ENCODE measurements at places on chromosomes 3 and 15.

GRCh38 chr3:52122491-52122890 is 31.7 kb downstream of the POC1A start:
- no peak for DNase-seq

DNA sequence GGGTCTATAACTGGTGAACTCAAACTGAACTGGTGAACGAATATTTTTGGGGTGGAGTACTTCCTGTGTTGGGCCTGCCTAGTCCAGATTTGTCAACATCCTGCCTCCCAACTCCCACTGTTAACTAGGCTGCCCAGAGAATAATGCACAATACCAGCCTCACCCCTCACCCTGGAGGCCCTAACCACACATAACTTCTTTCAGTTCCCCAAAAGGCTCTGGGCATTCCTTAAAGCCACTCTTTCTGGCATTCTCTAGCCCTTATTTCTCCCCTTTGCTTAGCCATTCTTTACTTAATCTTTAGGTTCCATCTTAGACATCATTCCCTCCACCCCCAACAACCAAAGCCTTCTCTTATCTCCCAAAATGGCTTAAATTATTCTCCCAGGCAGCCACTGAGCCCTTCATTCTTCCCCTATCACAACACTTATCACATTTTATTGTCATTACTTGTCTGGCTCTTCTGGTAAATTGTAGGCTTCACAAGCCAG is 9.1 kb upstream of the SEC11A start:
- no peak for DNase-seq

DNA sequence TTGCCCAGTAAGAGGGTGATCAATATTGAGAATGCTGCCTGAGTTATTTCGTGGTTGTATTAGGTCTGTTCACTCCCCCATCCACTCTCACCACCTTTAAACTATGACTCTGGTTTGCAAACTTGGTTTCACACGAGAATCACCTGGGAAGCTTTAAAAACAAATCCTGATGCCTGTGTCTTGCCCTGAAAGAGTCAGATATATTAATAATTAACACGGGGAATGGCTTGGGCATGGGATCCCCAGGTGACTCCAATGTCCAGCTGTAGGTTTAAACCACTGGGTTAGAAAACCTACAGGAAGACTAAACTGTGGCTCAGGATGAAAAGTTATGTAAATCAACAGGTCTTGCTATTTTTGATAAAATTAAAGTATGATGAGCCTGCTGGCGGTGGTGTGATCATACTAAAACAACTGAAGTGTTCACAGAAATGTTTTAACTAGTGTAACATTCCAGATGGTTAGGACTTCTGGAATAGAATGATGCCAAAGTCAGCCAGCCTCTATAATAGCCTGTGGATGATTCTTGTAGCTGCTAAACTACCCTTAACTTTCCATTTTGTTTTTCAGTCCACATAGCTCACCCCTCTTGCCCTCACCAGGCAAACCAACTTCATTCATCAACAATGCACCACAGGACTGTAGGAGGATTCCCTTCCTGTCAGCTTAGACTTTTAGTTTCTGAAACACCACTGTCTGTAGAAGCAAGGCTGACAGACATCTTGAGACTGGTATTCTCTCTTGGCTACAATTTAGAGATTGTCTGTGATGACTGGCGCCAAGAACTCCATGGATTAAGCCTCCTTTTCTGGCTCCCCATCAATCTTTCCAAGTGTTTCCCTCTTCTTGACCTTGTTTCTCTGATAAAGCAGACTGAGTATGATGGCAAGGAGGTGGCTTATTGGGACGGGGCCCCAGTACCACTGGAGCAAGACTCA is 119.1 kb upstream of the ADAMTS9 start:
- no peak for DNase-seq

- no peak for DNase-seq
Observed at GRCh38 chr15:69871511-69872134, 226.1 kb downstream of the TLE3 start.

- DNase-seq = no peak
Observed at GRCh38 chr3:186612721-186613636, at the start of gene AHSG. AHSG (plus strand) TSS chr3:186613060; CDS start chr3:186613142, 82 bp downstream.

DNA sequence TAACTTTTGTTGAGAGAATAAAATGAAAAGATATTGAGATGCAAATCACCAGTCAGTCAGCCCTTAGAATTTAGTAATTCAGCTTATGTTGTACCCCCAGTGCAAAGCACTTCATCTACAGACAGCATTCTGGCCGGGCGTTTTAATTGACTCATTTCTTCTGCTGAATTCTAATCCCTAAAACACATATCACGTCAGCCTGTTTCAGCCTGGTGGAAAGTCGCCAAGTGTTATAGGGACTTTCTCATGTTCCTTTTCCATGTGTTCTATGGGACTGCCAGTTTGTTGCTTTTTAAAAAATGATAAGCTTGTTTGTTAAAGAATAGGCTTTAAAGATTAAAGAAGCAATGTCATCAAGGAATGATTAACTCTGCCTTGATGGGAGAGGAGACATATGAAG is 169.7 kb upstream of the BFSP2 start:
- DNase-seq = no peak

GRCh38 chr3:48477959-48478520 is 25.9 kb downstream of the SHISA5 start:
- DNase-seq = no peak

GRCh38 chr3:106945435-106945834 is 431.8 kb upstream of the CCDC54 start:
- DNase-seq = no peak

DNA sequence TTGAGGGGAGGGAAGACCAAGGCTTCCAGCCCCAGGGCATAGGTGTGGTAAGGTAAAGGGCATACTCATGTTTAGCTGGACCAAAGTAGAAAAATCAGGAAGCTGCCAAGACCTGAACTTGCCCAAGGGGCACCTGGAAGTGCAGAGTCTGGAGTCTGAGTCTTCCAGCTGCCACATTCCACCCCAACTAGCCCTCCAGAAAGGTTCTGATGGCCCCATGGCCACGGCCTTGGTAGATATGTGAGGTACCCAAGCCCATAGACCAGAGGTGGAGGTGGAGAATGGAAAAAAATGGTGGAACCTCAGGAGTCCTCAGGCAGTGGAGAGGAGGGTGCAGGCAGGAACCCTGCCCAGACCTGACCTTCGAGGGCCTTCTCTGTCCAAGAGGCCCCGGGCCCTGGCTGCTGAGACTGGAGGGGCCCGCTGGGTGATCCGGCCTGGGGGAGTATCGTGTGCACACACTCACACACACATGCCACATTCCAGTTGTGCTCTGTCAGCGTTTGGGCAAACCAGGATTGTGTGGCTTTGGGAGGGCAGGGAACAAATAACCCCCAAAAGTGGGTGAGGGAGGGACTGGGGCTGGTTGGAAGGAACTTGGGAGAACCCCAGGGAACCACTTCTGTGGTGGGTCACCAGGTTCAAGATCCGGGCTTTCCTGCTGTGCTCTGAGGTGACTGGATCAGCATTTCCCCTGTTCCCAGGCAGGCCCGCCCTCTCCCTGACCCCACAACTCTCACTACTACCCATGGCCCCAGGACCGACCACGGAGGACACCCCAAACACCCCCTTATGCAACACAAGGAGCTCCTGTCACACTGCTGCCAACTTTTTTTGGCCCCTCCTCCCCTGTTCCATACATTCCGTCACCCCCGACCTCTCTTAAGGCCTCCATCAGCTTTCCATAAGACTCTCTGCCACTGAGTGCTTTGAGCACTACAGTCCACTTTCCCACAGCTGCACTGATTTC is 11.6 kb downstream of the MYL3 start:
- DNase-seq = peak; percentile 48

DNA sequence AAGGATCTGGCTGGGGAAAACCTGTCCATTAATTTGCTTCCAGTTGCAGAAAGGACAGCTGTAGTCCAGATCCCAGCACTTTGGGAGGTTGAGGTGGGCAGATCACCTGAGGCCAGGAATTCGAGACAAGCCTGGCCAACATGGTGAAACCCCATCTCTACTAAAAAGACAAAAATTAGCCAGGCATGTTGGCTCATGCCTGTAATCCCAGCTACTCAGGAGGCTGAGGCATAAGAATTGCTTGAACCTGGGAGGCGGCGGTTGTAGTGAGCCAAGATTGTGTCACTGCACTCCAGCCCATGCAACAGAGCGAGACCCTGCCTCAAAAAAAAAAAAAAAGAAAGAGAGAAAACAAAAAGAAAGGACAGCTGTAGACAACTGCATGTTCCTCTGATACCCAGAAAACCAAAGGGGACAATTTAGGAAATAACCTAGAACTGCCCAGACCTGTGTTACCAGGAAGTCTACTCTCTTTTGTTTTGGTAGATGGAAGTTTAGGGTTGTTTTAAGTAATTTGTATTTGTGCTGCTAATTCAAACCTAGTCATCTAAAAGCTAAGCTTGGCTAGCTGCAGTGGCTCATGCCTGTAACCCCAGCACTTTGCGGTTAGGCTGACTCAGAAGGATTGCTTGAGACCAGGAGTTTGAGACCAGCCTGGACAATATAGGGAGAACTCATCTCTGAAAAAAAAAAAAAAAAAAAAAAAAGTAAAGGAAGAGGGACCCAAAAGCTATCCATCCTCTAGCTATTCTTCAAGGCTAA is 22.7 kb downstream of the EXD1 start:
- DNase-seq = no peak

- DNase-seq = no peak
Observed at GRCh38 chr3:129051871-129052340, 8.7 kb upstream of the GP9 start.

GRCh38 chr3:15044326-15044725 is 20.8 kb downstream of the MRPS25 start:
- DNase-seq = no peak

- DNase-seq = no peak
Observed at GRCh38 chr15:52391069-52391468, 95.5 kb upstream of the MYO5C start.

- no peak for DNase-seq
Observed at GRCh38 chr3:54259636-54260035, 137.3 kb downstream of the CACNA2D3 start.

DNA sequence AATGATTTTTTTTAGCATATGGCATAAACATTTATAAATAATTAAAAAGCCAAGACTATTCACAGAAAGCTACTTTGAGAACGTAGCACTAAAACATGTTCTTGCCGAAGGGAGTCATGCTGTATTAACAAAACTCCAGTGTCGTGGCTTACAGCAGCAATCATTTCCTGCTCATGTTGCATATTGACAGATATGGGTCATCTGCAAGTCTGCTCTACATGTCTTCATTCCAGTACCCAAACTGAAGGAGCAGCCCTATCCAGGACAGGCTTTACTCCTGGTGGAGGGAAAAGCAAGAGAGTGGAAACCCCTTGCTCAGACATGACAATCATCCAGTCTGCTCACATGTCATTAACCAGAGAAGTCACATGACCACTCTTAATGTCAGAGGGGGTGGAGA is 87.6 kb downstream of the NEK11 start:
- no peak for DNase-seq

DNA sequence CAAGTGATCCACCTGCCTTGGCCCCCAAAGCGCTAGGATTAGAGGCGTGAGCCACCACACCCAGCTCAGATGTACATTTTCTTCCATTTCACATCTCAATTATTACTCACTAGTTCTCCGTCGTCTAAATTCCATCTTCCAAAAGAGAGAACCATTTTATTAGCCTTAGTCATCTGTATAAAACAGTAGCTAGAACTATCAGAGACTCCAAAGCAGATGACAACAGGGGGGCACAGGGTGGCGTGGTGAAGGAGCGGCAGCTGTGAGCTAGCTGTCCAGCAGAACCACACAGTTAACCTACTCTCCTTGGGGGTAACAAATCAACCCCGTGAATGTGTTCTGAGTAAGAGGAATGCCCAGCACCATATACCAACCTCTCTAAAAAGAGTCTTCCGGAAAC is 7.1 kb downstream of the SLC25A20 start:
- DNase-seq = no peak

GRCh38 chr15:25185791-25186190 is 231.0 kb downstream of the SNRPN start:
- peak; percentile 53 for DNase-seq

DNA sequence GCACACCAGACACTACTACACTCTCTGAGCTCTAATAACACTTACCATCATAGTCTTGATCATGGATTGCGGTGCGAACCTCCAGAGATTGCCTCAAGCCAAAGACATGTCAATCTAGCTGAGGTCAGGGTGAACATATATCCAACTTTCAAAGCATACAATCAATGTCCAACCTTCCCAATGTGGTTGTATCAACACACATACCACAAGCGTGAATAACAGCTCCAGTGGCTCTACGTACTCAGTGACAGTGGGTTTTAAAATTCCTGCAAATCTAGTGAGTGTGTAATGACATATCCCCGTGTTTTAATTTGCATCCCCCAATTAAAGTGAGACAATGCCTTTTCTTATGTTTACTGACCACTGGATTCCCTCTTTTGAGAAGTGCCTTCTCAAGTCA is 29.6 kb downstream of the SFMBT1 start:
- DNase-seq = no peak
